ENCODE measurements at places on chromosomes 1 and 21.

DNA sequence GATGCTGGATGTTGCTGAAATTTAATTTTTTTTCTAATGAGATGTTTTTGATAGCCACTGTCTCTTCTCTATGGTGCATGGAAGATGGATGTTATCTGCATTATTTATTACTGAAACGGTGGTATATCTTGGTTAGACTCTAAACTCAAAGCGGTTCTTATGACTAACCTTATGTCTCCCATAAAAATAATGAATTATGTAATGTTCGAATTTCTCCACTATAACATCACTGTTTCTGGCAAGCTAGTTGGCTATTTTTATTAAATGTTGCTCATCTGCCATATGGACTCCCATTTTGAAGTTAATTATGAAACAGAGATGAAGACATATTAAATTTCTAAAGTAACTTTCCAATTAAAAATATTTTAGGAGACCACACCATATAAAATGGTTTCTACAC lies 808.6 kb upstream of the ADGRL4 start:
- DNase-seq = no peak

DNA sequence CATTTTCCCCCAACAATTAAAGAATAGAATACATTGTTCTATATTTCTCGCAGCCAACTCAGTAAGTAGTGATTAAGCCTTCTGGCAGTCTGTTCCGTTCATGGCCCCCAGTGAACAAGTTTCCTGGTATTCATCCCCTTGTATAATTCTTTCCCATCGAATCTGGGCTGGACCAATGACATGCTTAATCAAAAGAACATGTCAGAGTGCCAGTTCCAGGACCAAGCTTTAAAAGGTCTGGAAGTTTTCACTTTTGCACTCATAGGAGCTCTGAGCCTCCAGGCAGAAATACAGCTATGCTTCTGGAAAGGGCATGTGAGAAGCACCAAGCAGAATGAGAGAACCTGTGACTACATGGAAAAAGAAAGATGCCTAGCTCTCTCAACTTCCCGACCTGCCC lies 22.5 kb upstream of the DPYD start:
- no peak for DNase-seq

DNA sequence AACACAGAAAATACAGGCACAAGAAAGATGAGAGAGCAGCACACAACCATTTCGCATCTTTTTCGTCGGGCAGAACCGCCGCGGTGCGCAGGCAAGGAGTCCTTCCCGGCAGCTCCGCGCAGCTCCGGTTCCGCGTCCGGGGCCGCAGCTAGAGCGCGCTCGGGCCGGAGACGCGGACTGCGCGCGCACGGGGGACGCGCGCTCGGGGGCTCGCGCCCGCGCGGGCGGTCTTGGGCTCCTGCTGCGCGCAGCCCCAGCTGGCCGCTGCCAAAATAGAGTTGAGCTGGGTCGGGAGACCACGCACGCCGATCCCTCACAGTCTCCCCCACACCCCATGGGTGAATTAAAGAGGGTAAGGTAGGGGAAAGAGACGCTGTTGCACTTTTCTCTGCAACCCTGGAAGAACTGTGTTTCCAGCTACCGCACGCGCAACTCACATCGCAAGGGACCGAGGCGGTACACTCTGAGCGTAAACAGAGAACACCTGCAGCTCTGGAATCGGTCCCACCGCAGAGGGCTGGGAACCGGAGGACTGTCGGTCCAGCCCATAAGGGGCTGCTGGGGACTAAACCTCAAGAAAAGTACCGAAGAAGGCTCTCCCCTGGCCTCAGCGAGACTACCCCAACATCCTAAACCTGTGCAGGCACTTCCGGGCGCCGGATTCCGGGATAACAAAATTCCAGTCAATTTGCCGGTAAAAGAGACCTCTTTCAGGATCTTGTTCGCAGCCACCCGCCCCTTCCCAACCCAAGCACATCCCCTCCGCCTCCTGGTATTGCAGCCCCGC lies 1.7 kb downstream of the NR5A2 start:
- no peak for DNase-seq

DNA sequence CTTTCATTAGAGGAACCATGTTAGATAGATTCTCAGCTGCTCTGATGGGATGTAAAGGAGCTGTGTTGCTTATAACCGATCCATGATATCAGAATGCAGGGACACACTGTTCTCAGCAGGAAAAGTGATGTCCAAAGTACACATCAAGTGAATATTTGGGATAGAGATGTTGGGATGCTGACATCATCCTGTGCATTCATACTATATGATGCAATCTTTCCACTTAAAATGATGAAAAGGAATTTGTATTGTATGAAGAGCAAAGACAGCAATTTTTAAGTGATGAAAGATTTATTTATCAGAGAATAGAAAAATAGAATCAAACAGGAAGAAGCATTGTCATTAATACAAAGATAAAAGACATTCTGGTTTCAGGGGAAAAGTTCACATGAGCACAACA lies 110.1 kb downstream of the ERG start:
- DNase-seq = no peak

DNA sequence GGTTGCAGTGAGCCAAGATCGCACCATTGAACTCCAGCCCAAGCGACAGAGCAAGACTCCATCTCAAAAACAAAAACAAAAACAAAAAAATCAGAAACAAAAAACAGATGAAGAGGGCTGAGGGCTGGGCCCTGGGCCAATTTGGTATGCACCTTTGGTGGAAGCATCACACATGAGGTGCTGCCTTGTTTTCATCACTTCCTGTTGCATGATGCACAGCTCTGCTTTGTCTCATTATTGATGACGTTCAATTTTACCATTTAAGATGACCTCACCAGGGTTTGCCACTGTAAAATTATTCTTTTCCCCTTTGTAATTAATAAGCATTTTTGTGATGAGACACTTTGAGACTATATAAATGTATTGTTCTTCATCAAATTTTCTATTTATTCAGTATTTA lies 9.8 kb upstream of the IFNAR2 start:
- DNase-seq = no peak

DNA sequence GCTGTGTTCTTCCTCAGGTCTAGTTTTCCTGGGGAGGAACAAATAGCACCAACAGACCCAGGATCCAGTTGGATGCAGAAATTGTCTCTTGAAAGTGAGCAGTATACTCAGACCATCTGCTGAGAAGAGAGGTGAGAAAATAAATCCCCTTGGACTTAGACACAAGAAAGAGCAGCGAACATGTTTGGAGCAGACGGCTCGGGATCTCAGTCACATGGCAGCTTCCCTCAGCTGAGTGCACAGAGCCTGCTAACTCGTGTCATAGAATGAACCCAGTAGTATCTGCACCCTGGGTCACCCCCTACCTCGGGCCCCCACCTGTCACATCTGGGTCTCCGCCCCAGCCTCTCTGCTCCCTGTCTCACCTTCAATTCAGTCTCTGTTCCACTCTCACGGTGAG lies 115.6 kb downstream of the CCDC185 start:
- no peak for DNase-seq

DNA sequence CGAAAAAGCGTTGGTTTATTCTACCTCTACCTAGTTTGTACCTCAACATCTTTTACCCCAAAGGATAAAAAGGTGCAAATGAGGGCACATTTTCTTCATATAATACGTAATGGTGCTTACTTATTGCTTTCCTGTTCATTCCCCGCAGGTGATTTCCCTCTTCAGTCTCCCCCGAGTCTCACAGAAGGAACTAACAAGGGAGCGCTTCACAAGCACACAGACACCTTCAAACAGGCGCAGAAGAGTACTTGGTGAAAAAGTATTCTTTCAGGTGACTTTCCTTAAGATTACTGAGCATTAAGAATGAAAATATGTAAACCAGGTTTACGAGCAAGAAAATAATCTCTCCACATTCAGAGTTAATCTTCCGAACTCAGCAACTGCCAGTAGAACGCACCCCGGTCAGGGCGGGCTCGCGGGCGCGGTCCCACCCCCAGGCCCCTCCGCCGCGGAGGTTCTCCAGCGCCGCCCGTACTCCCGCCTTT lies 511 bp upstream of the RABGAP1L start:
- DNase-seq = no peak

- no peak for DNase-seq
Measured at GRCh38 chr21:15592271-15592860, 137.4 kb upstream of the USP25 start.

DNA sequence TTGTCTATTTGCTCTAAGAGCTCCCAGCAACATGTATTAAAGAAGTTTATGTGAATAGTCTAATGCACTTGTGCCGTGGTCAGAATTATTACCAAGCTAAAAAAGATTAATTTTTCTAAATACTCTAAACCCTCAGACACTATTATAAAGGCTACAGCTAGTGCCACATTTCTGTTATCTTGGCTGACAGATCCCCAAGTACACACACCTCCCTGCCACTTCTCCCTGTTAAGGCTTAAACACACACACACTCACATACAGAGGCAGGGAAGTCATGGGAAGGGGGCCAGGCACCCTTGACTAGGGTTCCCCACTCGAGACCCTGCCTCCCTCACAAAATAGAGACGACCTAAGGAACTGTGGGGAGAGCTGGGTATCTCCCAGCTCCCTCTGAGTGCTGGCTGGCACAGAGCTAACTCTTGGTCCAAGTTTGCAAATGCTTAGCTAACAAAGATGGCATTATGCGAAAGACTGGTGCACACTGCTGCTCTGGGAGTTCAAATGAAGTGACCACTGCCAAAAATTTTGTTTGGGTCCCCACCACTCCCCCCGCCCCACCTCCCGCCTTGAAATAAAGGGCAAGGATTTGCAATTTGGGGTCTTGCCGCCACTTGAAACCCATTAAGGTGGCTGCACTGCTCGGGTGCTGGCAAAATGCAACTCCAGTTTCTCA lies 9.8 kb downstream of the SSBP3 start:
- DNase-seq = no peak

GRCh38 chr1:166929911-166930310 lies 45.4 kb downstream of the ILDR2 start:
- DNase-seq = no peak

DNA sequence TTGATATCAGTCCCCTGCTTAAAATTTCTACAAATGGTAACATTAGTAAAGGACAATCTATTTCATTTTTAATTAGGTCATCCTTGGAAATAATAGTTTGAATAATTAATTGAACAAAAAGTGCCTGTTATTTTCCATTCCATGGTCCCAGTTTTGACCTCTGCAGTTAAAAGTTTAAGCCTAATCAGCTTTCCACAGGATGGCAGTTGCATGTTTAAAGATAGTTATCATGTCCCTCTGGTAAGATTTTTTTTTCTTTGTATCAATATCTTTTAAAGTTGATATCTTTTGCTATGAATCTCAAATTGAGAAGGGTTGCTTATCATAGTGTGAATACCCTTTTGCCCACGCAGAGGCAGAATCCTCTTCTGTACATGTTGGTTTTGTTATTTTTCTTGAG lies 90.4 kb downstream of the HS2ST1 start:
- no peak for DNase-seq

DNA sequence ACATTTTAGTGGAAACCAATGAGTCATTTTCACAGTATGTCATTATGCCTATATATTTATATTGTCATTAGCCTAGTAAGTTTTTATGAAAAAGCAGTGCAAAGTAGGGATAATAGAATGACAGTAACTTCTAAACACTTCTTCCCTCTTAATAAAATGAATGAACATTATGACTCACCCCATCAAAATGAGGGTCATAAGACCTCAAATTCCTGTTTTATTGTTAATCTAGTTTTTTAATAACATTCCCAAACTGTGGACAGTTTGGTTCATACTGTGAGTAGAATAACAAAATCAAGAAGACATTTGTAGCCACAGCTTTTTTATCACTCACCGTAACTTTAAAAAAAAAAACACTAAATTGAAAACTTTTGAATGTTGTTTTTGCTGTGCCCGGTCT lies 160.5 kb downstream of the LRRC40 start:
- no peak for DNase-seq

DNA sequence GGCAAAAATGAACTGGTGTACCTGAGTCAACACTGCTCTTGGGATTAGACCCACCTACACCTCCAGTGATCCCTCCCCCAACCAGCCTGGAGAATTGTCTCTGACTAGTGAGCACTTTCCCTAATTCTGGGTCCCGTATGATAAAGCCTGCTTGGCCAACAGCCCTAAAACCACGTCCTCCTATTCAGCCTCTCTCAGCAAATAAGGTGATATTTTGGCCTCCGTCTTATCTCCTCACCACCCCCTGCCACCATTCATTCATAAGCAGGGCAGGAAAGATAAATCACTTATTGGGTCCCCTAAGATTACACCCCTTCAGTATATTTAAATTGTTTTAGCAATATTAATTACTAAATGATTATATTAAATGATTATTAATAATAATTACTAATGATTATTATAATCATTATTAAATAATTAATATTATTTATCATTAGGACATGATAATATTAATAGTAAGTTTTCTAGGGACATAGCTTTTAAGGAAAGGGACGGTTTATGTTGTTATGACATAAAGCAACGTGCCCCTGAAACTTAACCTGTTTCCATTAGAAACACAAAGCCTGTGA lies 108.0 kb downstream of the DUSP10 start:
- no peak for DNase-seq

DNA sequence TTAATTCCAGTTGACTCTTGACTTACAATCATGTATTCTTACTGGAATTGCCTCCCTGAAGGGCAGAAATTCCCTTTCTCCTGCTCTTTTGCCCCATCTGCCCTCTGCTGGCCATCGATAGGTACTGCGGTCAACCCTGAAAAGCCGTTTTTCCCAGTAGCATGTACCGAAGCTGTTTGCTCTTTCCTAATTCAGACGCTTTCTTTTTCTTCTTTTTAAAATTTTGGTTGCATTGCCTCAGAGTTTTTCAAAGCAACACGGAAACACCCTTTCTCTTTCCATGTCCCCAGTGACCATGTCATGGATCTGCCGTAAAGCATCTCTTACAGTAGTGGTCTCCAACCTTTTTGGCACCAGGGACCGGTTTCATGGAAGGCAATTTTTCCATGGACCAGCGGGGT lies 164.2 kb upstream of the C1orf21 start:
- no peak for DNase-seq

- no peak for DNase-seq
Measured at GRCh38 chr1:15358565-15359133, 51.0 kb upstream of the EFHD2 start.

- no peak for DNase-seq
Measured at GRCh38 chr1:183544598-183545297, 45.5 kb downstream of the NCF2 start.

- no peak for DNase-seq
Measured at GRCh38 chr1:79726321-79726720, 719.8 kb upstream of the ADGRL4 start.

DNA sequence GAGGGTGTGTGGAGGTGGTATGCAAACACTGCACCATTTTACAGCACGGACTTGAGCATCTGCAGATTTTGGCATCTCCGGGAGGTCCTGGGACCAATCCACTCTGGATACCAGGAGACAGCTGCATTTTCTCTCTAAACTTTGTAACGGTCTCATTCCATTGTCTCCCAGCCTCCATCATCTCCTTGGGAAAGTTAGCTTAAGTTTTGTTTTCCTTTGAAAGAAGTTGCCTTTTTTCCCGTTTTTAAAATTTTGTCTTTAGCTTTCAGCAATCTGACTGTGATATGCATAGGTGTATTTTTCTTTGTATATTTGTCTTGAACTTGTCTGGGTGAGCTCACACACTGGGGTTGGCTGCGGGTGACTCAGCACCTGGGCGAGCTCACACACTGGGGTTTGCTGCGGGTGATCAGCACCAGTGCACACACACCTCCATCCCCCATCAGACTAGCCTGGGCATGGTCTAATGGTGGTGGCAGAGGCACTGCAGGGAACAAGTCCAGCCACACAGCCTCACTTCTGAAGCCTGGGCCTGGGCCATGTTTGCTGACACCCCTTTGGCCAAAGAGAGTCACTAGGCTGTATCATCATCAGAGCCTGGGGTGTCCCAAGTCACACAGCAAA lies 32.1 kb upstream of the COL18A1 start:
- no peak for DNase-seq
